ENCODE measurements at places on chromosomes 16 and 17.

- DNase-seq, result no peak
These were observed 673.7 kb downstream of the CDH8 start for GRCh38 chr16:61362585-61362984.

DNA sequence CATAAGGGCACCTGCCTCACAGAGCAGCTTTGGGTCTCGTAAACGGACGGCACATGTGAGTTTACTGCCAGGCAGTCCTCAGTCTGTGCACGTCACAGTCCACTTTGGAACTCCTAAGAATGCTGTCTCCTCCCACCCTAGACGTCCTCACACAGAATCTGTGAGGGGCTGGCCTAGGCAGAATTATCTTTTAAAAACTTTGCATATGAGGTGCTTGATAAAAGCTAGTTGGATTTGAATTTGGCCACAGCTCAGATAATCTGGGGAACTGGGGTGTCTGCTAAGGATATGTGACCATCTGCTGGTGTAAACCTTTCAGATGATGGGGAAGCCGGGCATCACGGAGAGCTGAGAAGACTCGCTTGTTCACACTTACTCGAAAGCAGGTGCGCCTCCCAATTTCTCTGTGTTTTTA is 64.4 kb downstream of the METRNL start:
- DNase-seq, result no peak

DNA sequence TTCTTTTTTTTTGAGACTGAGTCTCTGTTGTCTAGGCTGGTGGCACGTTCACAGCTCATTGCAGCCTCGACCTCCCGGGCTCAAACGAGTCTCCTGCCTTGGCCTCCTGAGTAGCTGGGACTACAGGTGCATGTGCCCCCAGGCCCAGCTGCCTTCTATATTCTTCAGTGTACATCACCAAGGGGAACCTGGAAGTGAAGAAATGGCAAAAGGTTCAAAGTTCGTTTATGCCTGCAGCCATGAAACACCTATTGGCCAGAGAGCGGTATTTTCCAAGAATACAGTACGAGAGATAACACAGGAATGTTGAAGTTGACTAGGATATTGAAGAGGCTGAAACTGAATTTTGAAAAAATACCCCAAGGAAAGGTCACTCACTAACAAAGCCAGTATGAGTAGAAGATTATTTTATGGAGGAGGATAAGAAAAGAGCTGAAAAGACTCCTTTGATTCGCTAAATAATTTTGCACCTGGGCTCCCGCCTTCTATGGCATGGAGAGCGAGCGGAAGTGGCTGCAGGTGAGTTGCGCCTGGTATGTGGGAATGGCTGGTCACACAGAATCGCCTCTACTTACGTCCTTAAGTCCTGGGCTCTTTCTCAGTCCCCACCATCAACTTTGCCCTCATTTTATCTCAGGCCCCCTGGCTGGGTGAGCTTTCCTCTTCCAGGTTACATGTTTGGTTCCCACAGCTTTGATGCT is 9.8 kb downstream of the ST6GALNAC1 start:
- DNase-seq, result no peak

- DNase-seq, result no peak
These were observed 71.0 kb downstream of the CACNG1 start for GRCh38 chr17:67115401-67115800.

GRCh38 chr17:53655591-53655990 is 167.1 kb upstream of the KIF2B start:
- no peak for DNase-seq

All from GDM1 (cell line).